Stimulated activated CD8-positive, alpha-beta memory T cell treated with anti-CD3 and anti-CD28 coated beads, Interleukin-7, amount 100 ng/mL, for 4 hours (primary cell): ENCODE measurements at places on chromosomes 6 and 20.

DNA sequence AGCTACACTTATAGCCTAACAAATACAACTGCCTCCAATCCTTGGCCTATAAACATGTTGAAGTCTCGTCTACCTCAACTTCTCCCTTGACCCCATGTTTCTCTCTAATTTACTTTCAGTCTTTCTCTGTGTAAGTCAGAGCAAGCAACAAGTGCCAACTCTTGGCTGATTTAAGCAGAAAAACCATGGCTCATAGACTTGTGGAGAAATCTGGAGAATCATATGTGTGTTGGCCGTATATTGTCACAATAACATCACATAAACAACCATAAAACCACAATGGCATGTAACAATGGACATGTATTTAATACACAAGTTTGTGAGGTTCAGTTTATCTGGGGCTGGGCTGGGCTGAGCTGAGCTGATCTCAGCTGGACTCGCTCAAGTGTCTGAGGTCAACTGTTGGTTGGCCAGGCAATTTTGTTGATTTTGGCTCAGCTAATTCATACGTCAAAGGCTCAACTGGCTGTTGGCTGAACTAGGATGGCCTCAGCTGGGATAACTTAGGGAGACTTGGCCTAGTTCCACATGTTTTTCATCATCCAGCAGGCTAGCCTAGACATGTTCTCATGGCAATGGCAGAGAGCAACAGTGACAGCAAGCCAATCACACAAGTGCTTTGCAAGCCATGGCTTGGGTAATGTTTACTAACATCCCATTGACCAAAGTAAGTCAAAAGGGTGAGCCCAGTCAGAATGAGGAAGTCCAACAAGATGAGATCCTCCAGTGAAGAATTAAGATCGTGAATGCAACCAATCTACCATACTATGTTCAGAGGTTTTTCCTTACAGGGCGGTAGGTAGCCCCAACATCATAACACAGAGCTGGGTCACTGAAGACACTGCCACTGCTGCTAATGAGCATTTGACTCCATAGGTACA is 12.9 kb upstream of the TBC1D22B start:
- DNase-seq: no peak

DNA sequence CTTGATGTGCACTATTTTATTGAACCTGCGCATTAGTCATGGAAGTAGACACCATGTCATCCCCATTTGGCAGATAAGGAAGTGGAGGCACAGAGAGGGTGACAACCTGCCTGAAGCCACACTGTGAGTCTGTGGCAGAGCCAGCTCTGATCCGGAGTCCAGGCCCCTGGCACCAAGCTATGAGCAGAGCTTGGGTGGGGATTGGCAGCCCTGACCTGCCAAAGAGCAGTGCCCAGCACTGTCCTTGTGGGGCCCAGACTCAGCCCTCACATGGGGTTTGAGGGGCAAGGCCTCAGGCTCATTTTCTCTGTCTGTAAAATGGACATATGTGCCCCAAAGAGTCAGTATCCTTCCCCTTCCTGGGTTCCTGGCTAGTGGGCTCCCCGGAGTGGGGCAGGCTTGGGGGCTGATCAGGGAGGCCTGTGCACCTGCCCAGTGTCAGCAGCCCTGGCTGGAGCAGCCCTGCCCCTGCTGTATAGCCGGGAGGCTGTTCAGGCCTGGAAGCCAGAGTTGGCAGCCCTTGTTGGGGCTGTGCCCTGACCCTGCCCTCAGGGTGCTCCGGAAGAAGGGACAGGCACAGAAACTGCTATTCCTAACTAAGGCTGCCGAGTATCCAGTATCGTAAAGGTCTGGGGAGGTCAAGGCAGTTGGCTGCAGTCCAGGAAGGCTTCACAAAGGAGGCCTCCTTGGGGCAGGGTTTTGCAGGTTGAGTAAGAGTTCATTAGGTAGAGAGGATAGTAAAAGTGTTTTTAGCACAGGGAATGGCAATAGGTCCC is 38.7 kb downstream of the TGM2 start:
- no peak for DNase-seq

DNA sequence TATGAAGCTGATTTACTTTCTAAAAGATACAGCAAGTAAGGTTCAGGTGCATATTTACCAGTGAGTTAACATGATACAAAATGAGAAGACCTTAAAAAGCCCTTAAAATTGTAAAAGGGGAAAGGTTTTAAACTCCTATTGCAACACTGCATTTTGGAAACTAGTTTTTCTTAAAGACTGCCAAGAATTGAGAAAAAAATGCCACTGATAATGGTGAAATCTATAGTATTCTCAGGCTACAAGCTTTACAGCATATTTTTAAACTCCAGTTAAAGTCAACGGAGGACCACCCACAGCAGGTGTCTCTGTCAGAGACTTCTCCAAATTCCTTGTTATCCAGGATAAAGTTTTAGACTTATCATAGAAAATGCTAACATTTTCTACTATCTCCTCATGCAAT is 53.6 kb downstream of the ELOVL5 start:
- no peak for DNase-seq

DNA sequence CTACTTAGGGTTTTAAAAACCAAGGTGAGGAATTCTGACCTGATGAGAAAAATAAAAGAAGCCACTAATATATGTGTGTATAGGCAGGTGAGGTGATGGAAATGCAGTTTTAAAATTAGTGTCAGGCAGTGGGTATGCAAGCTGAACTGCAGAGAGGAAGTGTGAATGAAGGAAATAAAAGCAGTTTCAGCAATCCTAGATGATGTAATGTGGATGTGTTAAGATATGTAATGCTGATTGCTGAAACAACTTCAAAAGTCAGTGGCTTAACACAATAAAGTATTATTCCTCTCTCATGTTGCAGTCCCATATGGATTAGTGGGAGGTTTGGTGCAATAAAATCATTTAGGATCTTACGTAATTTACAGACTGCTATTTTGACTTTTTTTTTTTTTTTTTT is 119.9 kb upstream of the ASCC3 start:
- no peak for DNase-seq

- no peak for DNase-seq
These were observed 237.8 kb downstream of the LY86 start for GRCh38 chr6:6826095-6826901.

- DNase-seq: no peak
These were observed 40.2 kb upstream of the CRISP1 start for GRCh38 chr6:49906526-49906925.

DNA sequence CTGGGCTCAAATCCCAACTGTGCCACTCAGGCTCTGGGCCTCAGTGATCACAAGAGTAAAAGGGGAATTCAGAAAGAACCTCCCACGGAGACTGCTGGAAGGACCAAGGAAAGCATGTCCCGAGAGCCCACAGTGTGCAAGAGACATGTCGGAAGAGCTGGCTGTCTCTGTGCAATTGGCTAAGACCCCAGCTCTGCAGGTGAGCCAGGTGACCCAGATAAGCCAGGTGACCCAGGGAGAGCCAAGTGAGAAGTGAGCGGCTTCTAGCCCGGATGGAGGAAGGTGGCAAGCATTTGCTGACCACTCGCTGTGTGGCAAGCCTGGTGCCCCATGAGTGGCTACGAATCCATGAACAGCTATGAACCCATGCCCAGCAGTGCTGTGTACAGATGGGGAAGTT is 59.1 kb downstream of the RIPOR3 start:
- no peak for DNase-seq

GRCh38 chr20:59646487-59646886 is 42.1 kb downstream of the PHACTR3 start:
- DNase-seq: no peak

- DNase-seq: no peak
These were observed 140.9 kb downstream of the LPA start for GRCh38 chr6:160523223-160523622.

DNA sequence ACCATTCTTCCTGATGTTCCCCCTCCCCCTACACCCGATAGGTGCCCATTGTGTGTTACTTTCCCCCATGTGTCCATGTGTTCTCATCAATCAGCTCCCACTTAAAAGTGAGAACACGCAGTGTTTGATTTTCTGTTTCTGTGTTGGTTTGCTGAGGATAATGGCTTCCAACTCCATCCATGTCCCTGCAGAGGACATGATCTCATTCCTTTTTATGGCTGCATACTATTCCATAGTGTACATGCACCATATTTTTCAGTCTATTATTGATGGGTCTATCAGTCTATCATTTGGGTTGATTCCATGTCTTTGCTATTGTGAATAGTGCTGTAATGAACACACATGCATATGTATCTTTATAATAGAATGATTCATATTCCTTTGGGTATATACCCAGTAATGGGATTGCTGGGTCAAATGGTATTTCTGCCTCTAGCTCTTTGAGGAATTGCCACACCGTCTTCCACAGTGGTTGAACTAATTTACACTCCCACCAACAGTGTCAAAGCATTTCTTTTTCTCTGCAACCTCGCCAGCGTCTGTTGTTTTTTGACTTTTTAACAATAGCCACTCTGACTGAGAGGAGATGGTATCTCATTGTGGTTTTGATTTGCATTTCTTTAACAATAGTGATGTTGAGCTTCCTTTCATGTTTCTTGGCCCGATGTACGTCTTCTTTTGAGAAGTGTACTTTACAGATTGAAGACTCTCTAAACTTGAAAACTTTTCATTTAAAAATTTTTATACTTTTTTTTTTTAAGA is 41.0 kb upstream of the GCNT2 start:
- no peak for DNase-seq

DNA sequence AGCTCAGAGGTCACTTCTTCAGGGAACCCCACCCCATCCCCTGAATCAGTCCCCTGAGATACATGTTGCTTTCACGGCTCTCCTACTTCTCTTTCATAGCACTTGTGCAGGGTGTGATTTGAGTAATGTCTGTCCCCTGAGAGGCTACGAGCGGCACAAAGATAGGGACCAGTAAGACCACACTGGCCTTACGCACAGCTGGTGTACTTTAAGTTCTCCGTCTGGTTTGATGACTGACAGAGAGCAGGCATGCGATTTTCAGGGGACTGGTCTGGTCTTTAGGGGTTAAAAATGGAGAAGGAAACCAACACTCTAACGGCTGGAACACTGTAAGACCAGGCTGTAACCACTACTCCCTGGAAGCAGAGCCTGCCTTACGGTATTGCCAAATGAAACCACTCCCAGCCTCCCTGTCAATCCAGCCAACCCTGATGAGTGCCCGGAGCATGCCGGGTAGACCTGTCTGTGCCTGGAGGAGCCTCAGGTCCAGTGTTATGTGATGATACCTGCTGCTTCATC is 47.1 kb downstream of the ELMO2 start:
- no peak for DNase-seq

GRCh38 chr6:128483472-128484135 is 36.8 kb downstream of the PTPRK start:
- DNase-seq: no peak

- DNase-seq: no peak
These were observed 12.7 kb downstream of the DPPA5 start for GRCh38 chr6:73341335-73341734.

GRCh38 chr6:167566711-167567141 is 241.8 kb downstream of the TTLL2 start:
- no peak for DNase-seq

GRCh38 chr6:86526238-86526637 is 411.1 kb upstream of the HTR1E start:
- DNase-seq: no peak

DNA sequence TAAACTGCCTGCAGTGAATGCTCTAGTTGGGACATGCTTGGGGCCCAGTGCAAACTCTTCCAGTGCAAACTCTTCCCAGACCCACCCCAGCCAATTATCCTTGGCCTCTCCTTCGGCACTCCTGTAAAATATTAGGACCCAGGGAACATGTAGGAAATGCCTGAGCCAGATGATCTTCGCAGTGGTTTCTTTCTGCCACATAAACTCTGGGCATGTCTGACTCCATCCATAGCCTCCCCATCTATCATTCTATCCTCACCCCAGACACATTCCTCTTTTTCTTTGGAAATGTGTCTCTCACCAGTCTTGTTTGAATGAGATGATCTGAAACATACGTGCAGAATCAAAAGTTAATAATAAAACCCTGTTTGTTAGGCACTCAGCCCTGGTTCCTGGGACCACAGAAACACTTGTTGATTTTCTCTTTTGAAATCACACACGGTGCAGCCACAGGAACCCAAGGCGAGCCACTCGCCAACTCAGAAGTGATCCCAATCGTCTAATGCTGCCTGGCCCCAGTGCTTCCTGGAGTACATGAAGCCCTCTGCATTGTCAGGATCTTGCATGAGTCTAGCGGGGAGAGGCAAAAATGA is 108.9 kb upstream of the CST7 start:
- no peak for DNase-seq

DNA sequence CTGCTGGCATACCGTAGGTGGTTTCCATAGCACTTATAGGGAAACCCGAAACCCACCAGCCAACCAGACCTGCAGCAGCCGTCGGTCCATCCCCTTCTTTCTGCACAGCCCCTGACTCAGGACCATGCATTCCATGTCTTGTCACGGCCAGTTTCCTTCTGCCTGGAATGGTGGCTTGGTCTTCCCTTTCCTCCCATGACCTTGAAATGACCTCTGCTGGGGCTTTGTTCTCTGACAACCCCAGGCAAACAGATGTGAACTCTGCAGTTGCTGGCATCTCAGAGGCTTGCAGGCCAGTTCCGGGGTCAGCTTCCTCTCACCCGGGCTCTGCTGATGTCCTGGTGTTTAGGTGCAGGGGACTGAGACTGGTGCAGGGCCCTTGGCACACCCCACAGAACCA is 250.8 kb downstream of the SMOC2 start:
- no peak for DNase-seq

DNA sequence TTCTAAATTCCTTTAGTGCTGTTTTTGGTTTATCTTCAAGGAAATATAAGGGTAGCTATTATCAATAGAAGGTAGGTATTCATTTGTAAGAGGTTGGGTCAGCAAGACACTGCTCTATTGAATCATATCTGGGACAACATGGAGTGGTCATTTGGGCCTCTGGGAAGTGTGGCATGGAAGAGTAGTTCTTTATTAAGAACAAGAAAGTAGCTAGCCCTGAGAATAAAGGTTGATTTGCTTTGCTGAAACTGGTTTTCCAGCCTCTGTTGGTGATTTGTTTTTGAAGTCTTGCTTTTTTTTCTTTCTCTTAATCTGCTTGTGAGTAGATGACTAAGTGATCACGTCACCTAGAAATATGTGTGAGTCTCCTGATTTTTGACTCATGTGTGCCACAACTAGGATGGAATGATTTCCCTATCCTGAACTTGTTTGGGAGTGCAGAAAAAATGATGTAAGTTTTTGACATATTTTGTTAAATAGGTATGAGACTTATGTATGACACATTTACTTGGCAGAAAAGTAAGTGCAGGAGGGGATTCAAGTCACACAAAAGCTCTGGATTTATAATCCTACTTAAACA is 381.8 kb downstream of the CENPW start:
- DNase-seq: no peak
